ENCODE measurements at places on chromosomes 5 and 9.

- no peak for DNase-seq
Measured at GRCh38 chr9:94882966-94883641, 156.6 kb downstream of the AOPEP start.

DNA sequence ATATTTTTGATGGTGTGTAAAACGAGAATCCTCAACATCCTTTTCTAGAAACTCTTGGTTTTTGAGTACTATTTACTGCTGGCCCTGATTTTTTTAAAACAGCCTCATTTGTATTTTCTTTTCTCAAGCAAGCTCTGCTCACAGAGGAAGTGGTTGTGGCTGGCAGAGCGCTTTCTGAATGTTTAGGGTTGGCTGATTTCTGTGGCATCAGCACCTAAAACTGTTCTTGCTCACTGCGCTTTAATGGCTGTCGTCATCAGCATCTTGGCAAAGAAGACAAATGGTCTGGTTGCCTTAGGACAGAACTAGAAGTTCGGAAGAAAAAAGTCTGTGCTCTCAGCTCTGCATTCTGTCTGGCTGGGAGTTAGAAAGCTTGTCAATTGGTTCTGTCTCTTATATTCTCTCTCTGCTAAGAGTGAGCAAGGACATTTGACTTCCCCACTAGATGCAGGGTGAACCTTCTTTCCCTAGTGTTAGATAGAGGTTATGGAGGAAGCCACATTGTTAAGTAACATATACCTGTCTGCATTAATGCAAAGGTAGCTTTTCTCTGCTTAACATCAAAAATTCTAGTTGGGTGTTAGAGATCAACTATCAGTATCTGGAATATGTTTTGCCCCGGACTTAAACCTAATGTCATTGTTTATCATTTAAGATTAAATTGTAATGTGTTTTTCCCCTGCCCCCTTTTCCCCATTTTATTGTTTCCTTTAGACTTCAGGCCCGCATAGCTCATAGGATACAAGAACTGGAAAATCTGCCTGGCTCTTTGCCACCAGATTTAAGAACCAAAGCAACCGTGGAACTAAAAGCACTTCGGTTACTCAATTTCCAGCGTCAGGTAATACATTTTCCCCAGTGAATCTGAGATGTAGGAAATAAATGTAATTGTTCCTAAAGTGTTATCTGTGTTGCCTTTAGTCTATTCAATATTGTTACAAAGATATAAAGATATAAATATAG lies 39.0 kb downstream of the SMARCA2 start:
- DNase-seq: no peak

DNA sequence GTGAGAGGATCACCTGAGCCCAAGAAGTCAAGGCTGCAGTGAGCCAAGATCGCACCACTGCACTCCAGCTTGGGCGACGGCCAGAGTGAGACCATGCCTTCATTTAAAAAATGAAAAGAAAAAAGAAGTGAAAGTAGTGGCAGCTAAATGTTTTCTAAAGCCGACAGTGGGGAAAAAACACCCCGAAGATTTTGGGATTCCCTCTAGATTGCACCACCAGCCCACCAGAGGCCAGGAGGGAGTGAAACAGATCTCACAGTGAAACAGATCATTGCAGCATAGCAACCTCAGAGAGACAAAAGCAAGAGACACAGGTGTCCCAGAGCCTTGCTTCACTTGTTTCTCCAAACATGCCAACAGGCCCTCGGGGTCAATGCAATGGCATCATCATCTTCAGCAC lies 156.8 kb downstream of the PAX5 start:
- DNase-seq: no peak

DNA sequence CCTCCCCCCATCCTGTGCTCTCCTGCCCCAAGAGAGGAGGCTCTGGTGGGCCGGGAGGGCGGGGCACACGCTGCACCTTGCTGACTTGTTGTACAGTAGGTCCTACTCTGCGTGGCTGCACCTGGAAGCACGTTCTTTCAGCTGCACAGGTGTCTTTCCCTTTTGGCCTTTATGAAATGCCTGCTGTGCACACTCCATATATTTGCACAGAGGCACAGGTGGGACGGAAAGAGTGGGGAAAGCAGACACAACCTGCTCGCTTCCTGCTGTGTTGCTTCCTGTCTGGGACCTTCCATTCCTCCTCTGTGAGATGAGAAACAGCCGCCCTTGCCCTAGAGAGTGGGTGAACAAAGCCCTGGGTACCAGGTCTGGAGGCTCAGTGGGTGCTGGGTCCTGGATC lies 4.8 kb downstream of the USP20 start:
- no peak for DNase-seq

DNA sequence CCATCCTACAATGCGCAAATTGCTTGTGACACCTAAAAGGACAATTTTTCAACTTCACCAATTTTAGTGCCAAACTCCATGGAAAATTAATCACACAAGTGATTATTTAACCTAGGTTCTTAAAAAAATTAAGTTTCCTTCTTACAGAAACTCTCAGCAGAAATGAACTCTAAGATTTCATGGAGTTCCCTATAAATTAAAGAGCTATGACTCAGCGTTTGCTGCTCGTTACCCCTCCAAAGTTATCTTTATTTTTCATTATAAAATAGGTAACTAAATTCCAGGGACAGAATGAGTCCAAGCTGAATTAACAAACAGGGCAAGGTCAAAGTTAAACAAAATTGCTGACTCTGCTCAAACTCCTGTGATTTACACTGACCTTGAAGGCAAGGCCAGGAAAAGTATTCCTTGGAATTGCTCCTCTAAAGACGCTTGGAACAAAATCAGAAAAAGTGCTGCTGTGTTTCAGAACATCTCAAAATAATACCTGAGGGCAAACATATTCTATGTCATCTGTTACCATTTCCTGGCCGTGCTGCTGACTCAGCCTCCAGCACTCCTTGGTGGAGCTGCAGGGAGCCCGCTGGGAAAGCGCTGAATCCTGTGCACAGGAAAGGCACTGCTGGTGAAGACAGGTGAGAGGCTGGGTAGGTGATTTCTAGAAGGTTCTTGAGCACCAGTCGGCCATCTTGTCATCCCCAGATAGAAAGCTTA lies 2.5 kb upstream of the CMBL start:
- DNase-seq: no peak

- DNase-seq: no peak
Measured at GRCh38 chr9:107976767-107977166, 487.2 kb upstream of the KLF4 start.

DNA sequence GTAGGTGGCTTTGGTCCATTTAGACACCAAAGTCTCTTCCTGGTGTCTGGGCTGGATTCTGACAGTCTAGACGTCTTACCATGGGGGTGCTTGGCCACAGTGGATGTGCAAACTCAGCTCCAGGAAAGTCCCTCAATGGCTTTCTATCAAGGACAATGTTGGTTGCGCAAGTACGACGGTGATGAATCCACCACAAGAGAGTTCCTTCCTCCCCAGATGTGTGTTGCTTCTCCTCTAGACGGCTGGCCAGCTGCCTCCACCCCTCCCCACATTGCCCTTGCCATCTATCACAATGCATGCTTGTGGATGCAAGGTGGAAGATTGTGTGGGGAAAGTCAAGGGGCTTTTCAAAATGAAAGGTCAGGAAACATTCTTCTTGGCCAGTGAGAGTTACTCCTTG lies 89.7 kb upstream of the IRX2 start:
- no peak for DNase-seq

- no peak for DNase-seq
Measured at GRCh38 chr5:134086943-134087305, 27.6 kb upstream of the TCF7 start.

DNA sequence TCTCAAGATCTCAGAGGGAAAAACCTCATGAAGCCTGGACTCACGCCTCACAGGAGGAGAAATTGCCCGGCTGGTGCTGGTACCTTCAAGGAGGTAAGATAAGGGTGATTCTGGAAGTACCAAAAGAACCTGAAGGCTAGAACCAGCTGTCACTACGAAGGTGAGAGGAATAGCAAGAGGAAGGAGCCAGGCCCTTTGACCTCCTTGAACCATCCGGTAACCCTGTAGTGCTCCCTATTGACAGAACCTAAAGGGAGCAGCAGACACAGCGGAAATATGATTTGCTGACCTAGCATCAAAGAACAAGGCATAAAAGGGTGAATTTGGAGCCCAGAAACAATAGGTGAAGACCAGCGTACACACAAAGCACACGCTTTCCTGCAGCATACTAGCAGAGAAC lies 92.2 kb downstream of the DOCK8 start:
- DNase-seq: no peak

DNA sequence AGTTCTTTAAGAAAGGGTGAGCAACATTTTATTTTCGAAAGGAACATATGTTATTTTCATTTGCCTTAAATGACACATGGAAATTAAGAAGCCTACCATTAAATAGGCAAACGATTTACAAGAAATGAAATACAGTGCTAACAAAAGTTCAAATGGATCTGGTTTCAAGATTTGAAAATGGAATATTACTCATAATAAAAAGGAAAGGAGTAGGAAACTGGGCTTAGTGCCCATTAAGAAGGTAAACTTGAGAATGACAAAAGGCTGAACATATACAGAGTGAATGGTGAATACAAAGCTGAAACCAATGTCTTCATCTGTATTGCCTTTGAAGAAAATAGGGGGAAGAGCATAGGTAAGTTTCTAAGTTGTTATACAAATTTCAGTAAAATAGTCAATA lies 974.2 kb upstream of the C9orf72 start:
- no peak for DNase-seq

DNA sequence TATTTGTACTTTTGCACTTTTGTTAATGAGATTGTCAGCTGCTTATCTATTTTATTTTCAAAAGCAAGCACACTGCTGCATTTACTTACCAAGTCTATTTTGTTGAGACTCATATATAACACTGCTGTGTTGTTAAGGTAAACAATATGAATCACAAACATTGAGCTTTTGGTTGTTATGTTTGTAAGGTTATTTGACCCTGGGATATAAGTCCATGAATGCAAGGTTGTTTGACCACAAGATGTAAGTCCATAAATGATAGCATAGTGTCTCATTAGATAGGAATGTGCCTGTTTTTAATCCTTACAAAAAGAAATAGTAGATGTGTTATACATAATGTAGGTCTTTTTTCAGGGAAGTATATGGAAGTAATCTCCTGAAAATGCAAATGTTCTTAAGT lies 845.9 kb downstream of the CDH9 start:
- DNase-seq: no peak

GRCh38 chr9:89006267-89006666 lies 15.0 kb downstream of the S1PR3 start:
- no peak for DNase-seq

DNA sequence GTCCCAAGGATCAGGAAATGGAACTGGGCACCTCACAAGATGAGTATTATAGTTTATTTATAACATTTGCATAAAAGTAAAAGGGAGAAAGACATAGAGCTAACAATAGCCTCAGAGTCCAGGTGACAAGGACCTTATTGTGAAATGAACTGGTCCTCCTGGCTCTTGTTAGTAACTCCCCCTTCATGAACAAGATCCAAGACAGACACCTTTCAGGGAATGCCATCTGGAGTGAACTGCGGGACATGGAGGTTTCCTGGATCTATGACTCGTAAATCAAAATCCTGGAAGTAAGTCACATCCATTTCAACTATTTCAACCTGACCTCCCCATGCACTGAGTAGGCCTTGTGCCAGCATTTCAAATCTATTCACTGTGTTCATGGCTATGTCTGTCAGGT lies 129.5 kb upstream of the GAS1 start:
- no peak for DNase-seq

GRCh38 chr9:124191691-124192395 lies 65.9 kb upstream of the NEK6 start:
- no peak for DNase-seq

DNA sequence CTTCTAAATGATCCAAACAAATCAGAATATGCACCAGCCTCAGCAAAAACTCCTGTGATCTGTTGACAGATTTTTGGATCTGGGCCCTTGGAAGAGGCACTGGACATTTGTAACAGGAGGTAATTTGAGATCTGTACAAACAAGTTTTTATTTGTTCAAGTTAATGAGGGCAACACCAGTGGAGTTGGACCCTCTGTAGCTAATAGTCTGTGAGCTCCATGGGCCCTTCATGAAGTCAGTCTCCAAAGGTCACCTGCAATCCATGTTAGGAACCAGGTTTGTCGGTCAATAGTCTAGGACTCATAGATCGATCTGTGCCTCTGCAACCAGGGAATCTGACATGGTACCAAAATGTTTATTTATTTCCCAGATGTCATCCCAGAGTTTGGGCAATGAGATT lies 40.9 kb downstream of the PAM start:
- DNase-seq: no peak

DNA sequence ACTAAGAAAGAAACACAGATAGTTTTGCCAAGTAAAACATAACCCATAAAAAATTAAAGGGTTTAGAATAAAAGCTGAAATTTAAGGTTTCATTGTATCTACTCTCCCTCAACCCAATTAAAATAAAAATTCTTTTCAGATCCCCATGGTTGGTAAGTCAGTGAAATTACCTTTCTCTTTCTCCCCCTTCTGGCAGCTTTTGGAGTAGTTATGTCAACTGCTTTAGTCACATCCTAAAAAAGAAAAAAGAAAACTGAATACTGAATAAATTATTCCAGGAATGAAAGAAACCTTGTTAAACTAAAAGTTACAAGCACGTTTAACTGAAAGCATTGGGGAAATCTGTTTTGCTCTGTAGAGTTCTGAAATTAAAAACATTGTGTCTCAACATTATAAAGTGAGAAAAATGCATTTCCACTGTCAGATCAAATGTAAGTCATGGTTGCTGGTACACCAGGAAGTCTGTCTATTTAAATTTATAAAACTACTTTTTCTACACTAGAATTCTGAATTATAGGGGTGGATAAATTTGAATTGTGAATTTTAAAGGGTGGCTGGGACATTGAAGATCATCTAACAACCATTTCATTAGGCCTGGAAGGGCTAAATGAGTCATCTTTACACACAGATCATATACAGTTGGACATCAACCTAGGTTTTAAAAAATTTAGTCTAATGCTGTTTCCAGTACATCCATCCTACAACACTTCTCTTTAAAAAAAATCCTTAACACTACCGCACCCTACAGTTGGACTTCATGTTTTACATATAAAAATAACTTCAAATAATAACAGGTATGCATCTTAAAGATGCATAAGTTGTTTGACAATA lies 24.7 kb downstream of the PSIP1 start:
- peak; percentile 18 for DNase-seq

DNA sequence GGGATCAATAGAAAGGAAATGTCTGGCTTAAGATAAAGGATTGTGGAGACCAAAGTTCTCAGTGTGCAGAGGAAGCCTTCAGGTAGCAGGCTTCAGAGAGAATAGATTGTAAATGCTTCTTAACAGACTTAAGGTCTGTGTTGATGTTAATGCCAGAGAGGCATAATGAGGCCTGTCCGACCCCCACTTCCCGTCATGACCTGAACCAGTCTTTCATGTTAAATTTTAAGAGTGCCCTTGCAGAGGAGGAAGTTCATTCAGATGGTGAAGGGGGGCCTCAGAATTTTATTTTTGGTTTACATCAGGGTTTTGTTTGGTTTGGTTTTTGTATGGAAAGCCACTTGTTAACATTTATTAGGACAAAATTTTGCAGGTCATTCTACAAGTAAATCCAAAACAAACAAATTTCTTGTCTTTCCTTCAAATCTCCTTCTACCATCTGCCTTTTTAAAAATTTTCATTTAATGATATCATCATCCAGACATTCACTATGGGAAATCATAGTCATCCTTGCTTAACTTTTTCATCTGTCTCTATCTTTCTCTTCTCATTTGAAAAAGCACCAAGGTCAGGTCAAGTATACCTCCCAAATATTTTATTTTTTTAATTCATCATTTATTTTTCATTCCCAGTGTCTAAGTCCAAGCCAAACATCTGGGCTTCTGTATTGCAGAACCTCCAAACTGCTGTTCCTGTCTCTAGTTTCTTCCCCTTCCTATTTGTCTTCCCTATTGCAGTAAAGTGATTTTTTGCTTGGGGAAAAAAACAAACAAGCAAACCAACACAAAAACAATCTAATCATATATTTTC lies 6.9 kb upstream of the ABCA1 start:
- no peak for DNase-seq

GRCh38 chr9:89635816-89636215 lies 31.0 kb downstream of the GADD45G start:
- DNase-seq: no peak

Measured in NCI-H524 (cell line).